PC-3 (cell line): ENCODE measurements at places on chromosomes 3 and 15.

GRCh38 chr3:127542441-127542952 is 48.0 kb downstream of the TPRA1 start:
- H3K27ac ChIP-seq, result no peak overlapping the region
- H3K4me3 ChIP-seq, result no peak overlapping the region
- H3K36me3 ChIP-seq, result no peaks in the 10 kb centered on the region

GRCh38 chr3:169348929-169349621 is 314.4 kb downstream of the MECOM start:
- H3K4me1 ChIP-seq, result peaks cover 51% of the 10 kb centered on the region
- no peaks in the 10 kb centered on the region for H3K36me3 ChIP-seq
- peak; percentile 97 for DNase-seq
- no peaks in the 10 kb centered on the region for H3K27me3 ChIP-seq

GRCh38 chr3:74273091-74273490 is 341.4 kb downstream of the CNTN3 start:
- no peak overlapping the region for H3K4me3 ChIP-seq
- no peaks in the 10 kb centered on the region for H3K36me3 ChIP-seq
- DNase-seq, result no peak
- no peaks in the 10 kb centered on the region for H3K27me3 ChIP-seq

DNA sequence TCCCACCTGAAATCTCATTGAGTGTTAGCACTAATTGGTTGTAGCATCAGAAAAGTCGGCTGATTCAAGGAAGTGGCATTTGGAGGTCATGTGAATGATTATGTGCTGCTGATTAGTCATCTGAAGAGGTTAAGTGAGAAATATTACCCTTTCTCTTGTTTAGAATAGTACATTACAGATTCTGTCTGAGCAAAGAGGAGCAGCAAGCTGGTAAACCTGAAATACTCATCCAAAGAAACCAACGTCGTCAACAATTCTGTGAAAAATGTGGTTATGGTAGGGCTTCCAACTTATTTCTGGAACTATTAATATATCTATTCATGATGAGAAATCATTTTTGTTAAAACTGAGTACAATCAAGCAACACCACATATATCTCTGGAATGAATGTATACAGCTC is 1024.9 kb downstream of the TUSC7 start:
- no peaks in the 10 kb centered on the region for H3K4me1 ChIP-seq
- H3K27ac ChIP-seq, result no peak overlapping the region
- H3K36me3 ChIP-seq, result no peaks in the 10 kb centered on the region
- no peak overlapping the region for H3K4me3 ChIP-seq
- no peak for DNase-seq

GRCh38 chr15:35383506-35383905 is 162.5 kb downstream of the DPH6 start:
- no peak overlapping the region for H3K27ac ChIP-seq
- H3K36me3 ChIP-seq, result no peaks in the 10 kb centered on the region
- peak; percentile 3 for DNase-seq

DNA sequence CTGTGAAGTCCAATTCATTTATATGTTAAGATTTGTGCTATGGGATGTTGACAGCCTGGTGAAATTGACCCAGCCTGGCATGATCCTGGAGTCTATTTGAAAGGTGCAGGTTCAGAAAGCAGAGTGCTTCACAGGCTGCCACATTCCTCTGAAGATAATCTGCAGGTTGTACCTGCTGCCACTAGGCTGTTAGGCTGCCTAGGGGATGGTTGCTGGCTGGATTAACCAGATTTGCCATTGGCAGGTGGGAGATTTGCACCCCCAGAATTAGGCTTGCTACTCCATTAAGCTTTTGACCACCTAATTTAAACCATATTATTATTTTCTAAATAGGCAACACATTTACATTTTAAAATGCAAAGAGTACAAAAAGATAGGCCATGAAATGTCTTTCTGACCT is 85.8 kb upstream of the RASGRP1 start:
- H3K36me3 ChIP-seq, result no peaks in the 10 kb centered on the region
- no peak overlapping the region for H3K4me3 ChIP-seq
- H3K27me3 ChIP-seq, result peaks cover 66% of the 10 kb centered on the region
- no peak overlapping the region for H3K27ac ChIP-seq
- no peaks in the 10 kb centered on the region for H3K4me1 ChIP-seq
- no peak for DNase-seq

DNA sequence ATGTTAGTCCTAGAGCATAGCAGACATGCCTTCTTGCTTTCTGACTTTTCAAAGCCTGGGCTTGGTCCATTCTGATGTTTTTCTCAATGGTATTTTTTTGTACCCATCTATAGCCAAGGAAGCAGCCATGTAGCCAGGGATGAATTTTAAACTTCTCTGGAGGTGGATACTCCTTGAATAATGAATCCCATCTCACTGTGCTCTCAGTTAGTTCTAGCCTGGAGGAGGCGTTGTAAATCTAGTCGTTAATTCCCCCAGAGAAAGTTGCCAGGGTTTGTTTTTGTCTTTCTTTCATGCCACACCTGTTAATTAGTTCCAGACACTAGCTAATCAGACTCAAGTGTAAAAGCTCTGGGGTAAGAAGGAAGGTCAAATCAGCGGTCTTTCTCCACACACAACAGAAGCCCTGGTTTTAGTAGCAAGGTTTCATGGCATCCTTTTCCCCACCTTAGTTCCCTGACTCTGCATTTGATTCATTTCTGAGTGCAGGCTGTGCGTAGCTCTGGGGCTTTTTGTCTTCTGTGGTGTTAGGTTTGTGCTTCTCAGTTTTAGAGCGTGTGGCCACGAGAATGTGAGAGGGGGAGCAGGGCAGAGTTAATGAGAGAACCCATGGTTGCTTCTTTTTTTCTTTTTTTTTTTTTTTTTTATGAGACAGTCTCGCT is 19.7 kb downstream of the PTPRG start:
- no peaks in the 10 kb centered on the region for H3K36me3 ChIP-seq
- no peak overlapping the region for H3K4me3 ChIP-seq
- no peak for DNase-seq
- no peaks in the 10 kb centered on the region for H3K27me3 ChIP-seq
- H3K27ac ChIP-seq, result no peak overlapping the region
- no peaks in the 10 kb centered on the region for H3K4me1 ChIP-seq

GRCh38 chr15:90062462-90062932 is 39.8 kb downstream of the IDH2 start:
- no peaks in the 10 kb centered on the region for H3K27me3 ChIP-seq
- H3K27ac ChIP-seq, result no peak overlapping the region
- no peaks in the 10 kb centered on the region for H3K36me3 ChIP-seq
- H3K4me1 ChIP-seq, result no peaks in the 10 kb centered on the region

- H3K27me3 ChIP-seq, result no peaks in the 10 kb centered on the region
- peaks cover 45% of the 10 kb centered on the region for H3K4me1 ChIP-seq
- H3K27ac ChIP-seq, result no peak overlapping the region
- H3K4me3 ChIP-seq, result no peak overlapping the region
- H3K36me3 ChIP-seq, result no peaks in the 10 kb centered on the region
- peak; percentile 59 for DNase-seq
Measured at GRCh38 chr3:177622520-177622919, 425.2 kb upstream of the TBL1XR1 start.

DNA sequence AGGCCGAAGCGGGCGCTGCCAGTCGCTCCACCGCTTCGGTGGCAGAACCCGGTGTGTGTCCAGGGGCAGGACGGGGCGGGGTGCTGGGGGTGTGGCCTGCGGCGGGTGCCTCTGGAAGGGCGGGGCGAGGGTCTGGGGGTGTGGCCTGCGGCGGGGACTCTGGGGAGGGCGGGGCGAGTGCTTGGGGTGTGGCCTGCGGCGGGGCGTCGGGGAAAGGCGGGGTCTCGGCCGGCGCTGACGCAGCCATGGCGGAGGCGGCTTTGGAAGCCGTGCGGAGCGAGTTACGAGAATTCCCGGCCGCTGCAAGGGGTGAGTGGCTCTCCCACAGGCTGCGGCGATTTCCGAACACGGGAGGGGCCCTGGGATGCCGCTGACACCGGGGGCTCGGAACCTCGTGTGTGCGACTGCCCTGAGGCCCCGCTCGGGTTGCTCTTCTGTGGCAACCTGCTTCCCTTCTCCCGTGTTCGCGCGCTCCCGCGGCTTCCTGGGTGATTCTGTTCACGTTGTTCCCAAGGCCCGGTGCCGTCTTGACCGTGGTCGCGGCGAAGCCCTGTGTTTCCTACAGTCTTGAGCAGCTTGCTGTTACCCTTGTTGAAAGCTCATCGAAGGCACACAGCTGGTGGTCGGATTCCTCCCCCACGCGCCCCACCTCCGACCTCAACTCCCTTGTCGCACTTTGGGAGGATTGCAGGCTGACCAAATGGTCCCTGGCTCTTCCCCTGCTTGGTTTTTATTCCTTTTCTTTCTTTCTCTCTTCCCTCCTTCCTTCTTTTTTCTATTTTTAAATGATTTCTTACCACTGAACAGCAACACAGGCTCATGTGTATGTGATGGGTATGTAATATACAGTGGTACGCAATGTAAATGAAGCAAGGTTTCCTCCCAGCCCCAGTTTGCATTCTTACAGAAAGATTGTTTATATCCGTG is at the start of gene JMJD7:
Gene JMJD7, plus strand, starts transcription at position 213 of the 927 bp plus-strand sequence. Its CDS starts 33 bp downstream, at position 246.
- H3K4me3 ChIP-seq, result peak within 1 kb of the TSS; percentile 87
- no peaks in the 10 kb centered on the region for H3K27me3 ChIP-seq
- peak within 1 kb of the TSS; percentile 47 for H3K27ac ChIP-seq
- DNase-seq, result peak; percentile 88

DNA sequence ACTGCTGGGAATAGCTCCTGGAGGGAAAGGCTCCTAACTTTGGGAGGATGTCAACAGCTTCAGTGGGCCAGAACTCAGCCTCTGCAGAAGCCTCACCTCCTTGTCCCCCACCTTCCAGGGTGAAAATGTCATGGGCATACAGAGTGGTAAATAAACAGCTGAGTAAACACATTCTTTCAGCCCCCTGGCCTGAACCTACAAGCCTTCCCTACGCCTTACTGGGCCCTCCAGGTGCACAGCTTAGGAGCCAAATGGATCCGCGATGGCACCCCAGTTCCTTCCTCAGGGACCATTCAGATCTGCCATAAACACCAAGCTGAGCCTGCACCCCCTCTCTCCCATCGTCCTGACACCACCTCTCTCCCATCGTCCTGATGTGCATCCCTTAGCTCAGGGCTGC is 126.2 kb upstream of the IGF1R start:
- no peaks in the 10 kb centered on the region for H3K36me3 ChIP-seq
- H3K4me1 ChIP-seq, result no peaks in the 10 kb centered on the region
- H3K27me3 ChIP-seq, result 0 out of 2 replicates have a peak, but pooled peaks cover 4% of the 10 kb centered on the region

DNA sequence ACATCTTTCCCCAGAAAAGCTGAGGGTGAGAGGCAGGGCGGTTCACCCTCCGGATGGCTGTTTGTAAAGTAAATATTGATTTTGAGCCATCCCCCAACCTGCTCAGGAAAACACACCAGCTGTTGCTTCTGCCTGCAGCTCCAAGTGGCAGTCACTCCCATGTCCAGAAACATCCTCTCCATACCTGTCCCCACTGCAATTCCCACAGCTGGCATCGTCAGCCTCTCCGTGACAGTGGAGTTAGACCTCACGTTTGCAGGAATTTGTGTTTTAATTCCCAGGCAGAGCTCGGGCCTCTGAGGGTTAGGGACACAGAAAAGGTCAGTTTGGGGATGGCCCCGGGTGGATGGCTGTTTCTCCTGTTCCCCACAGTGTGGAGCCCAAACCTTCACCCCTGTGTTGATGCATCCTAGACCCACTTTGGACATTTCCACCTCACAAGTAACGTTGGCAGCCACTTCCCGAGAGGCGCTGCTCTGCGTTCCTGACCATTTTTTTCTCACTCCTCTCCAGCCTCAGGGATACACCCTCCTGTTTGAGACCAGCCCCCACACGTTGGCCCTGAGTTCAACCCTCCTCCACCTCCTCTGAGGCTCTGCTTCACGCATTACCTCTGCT is 11.8 kb upstream of the FAM174B start:
- H3K4me3 ChIP-seq, result peak overlapping the region; percentile 55
- H3K27me3 ChIP-seq, result no peaks in the 10 kb centered on the region
- DNase-seq, result peak; percentile 63
- peaks cover 31% of the 10 kb centered on the region for H3K4me1 ChIP-seq

GRCh38 chr3:124297062-124297980 is 305.4 kb upstream of the ROPN1 start:
- H3K4me1 ChIP-seq, result peaks cover 9% of the 10 kb centered on the region
- H3K27ac ChIP-seq, result no peak overlapping the region
- peaks cover 27% of the 10 kb centered on the region for H3K27me3 ChIP-seq

DNA sequence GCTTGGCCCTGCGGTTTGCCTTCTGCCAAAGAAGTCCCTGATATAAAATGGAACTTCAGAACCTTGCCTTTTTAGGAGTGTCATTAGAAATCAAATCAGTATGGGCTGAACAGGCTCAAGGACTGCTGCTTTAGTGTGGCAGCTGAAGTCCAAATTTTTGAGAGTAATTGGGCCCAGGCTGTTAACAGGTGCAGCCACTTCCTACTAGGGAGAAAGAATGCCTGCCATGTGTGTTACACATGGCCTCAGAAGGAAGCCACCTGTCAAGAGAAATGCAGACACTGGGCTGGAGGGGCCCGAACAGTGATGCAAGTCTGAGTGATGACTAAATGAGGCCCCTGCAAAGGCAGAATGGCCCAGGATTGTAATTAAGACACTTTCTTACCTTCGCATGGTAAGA is 786.7 kb upstream of the CFAP20DC start:
- H3K4me3 ChIP-seq, result no peak overlapping the region
- no peak overlapping the region for H3K27ac ChIP-seq
- DNase-seq, result no peak
- H3K36me3 ChIP-seq, result no peaks in the 10 kb centered on the region
- H3K27me3 ChIP-seq, result no peaks in the 10 kb centered on the region
- H3K4me1 ChIP-seq, result no peaks in the 10 kb centered on the region

GRCh38 chr3:143286392-143287010 is 166.9 kb downstream of the CHST2 start:
- no peak for DNase-seq
- peaks cover 16% of the 10 kb centered on the region for H3K4me1 ChIP-seq
- H3K4me3 ChIP-seq, result no peak overlapping the region
- no peaks in the 10 kb centered on the region for H3K27me3 ChIP-seq
- H3K27ac ChIP-seq, result no peak overlapping the region
- H3K36me3 ChIP-seq, result no peaks in the 10 kb centered on the region

DNA sequence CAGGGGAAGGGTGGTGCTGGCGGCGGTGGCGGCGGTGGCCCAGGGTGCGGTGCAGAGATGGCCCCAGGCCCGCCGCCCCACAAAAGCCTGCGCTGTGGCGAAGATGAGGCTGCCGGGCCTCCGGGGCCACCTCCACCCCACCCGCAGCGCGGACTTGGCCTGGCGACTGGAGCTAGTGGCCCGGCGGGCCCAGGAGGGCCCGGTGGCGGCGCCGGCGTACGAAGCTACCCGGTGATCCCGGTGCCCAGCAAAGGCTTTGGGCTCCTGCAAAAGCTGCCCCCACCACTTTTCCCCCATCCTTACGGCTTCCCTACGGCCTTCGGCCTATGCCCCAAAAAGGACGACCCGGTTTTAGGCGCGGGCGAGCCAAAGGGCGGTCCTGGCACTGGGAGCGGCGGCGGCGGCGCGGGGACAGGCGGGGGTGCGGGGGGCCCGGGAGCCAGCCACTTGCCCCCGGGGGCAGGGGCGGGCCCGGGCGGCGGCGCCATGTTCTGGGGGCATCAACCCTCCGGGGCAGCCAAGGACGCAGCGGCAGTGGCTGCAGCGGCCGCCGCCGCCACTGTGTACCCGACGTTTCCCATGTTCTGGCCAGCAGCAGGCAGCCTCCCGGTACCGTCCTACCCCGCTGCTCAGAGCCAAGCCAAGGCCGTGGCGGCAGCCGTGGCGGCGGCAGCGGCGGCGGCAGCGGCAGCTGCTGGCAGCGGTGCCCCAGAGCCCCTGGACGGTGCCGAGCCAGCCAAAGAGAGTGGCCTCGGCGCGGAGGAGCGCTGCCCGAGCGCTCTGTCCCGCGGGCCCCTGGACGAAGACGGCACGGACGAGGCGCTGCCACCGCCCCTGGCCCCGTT is 1.6 kb downstream of the SKOR1 start:
- peaks cover 32% of the 10 kb centered on the region for H3K27me3 ChIP-seq
- DNase-seq, result no peak
- no peak overlapping the region for H3K4me3 ChIP-seq
- no peak overlapping the region for H3K27ac ChIP-seq
- no peaks in the 10 kb centered on the region for H3K4me1 ChIP-seq
